Stimulated activated CD4-positive, alpha-beta T cell treated with anti-CD3 and anti-CD28 coated beads, Interleukin-4, amount 100 ng/mL, for 48 hours (primary cell): ENCODE measurements at places on chromosomes 2 and 18.

- DNase-seq, result no peak
These were observed 352.4 kb downstream of the ERBB4 start for GRCh38 chr2:212186166-212186565.

DNA sequence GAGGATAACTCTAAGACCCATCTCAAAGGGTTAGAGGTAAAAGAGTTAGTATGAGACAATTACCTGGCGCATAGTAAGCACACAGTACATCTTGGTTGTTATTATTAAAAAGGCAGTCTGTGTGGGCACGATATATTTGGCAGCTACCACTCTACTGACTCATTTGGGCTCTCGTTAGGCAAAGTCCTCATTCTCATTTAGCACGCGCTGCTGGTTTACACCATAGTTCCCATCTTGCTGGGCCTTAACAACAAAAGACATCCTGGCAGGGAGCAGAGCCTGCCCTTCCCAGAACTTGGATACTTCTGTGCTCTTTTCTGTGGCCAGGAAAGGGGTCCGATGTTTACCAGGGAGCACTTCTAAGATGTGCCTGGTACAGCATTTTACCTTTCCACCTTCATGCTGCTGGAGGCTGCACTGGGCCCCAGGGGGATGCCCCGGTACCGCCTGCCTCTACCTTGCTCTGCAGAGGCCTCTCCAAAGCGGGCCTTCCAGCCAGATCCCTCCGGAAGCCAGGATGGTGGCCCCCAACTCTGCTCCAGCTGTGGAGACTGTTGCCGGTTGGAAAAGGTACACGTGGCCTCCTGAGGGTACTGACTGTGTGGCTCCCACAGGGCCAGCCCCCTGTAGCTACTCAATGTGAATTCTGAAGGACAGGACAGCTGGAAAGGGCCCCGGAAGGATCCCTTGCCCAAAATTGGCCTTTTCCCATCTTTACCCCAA lies 15.0 kb downstream of the GLI2 start:
- no peak for DNase-seq

DNA sequence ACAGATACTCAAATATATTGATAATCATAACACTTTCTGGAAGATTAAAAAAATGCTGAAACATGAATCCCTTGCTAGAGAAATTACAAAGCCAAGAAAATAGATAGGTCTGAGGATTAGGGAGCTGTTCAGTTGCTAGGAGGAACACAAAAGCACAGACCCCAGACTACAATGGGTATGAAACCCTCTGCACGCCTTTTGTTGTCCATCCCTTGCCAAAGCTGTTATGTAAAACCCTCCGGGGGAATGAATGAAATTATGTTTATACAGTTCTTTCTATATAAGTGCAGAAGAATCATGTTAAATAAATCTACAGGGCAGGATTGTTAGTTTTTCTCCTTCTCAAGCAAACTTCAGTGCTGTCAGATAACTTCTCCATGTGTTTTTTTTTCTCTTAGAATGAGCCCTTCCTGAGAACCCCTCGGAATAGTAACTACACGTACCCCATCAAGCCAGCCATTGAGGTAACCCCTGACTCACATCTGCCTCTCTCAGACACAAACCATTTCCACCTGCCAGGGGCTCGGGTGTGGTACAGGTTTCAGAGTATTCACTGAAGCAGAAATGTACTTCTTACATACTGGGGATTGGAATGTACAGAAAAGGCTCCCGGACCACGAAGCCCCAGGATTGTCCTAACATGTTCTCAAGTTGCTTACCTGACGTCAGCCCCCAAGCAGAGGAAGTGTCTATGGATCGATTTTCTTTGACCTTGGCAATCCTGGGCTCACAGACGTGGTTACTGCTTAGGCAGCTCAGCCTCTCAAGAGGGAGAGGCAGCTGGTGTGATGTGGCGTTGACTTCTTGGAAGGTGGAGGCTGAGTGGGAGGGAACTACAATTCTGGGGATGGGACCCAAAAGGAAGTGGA lies 118.0 kb downstream of the PLB1 start:
- no peak for DNase-seq

GRCh38 chr18:24616653-24617052 lies 156.2 kb downstream of the HRH4 start:
- DNase-seq, result no peak

- DNase-seq, result no peak
These were observed 2.4 kb downstream of the FBXO11 start for GRCh38 chr2:47903781-47904490.

- DNase-seq, result no peak
These were observed 230.9 kb downstream of the LTBP1 start for GRCh38 chr2:33177627-33178026.

- DNase-seq, result no peak
These were observed 187.6 kb upstream of the HNMT start for GRCh38 chr2:137776697-137777096.

- DNase-seq, result no peak
These were observed 1104.2 kb downstream of the BCL11A start for GRCh38 chr2:59449274-59449673.

GRCh38 chr18:58871514-58872420 lies 7.1 kb downstream of the ZNF532 start:
- no peak for DNase-seq

GRCh38 chr2:61328707-61329251 lies 142.1 kb downstream of the USP34 start:
- DNase-seq, result no peak

- DNase-seq, result no peak
These were observed 263.7 kb downstream of the ETAA1 start for GRCh38 chr2:67660871-67661270.

GRCh38 chr2:165054652-165055051 lies 99.3 kb upstream of the SLC38A11 start:
- no peak for DNase-seq

GRCh38 chr2:102852867-102853266 lies 91.0 kb downstream of the TMEM182 start:
- no peak for DNase-seq

DNA sequence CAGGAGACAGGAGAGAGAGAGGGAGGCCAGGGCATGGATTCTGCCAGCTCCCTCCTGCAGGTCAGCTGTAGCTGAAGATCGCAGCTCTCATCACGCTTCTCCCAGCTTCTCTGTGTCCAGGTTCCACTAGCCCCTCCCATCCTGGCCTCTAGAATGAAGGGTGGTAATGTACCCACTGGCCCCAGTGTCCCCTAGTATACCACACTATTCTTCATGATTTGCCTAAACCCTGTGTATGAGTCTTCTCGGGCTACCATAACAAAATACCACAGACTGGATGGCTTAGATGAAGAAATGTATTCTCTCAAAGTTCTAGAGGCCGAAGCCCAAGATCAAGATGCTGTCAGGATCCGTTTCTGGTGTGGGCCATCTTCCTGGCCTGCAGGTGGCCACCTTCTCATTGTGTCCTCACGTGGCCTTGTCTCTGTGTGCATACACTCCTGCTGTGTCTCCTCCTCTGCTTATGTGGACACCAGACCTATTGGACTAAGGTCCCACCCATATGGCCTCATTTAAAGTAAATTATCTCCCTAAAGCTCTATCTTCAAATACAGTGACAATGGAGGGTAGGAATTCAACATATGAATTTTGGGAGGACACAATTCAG lies 77.3 kb downstream of the TNFRSF11A start:
- no peak for DNase-seq

GRCh38 chr2:126995621-126996377 lies 97.1 kb downstream of the TEX51 start:
- DNase-seq, result no peak

DNA sequence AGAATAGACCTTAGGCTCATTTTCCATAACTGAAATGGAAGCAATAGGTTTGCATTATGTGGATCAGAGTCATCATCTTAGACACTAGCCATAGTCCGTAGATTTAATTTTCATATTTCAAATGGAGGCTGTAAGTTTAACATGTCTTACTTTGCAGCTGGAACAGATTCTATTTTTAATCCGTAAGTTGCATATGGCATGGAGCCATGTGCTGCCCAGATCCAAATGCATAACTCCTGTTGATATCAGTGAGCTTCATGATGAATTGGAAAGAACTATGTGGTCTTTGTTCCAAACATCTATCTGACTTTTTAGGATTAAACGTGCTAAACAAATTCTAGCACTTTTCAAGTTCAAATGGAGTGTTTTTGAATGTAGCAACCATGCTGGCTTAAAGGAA lies 43.4 kb downstream of the MEIS1 start:
- DNase-seq, result no peak

DNA sequence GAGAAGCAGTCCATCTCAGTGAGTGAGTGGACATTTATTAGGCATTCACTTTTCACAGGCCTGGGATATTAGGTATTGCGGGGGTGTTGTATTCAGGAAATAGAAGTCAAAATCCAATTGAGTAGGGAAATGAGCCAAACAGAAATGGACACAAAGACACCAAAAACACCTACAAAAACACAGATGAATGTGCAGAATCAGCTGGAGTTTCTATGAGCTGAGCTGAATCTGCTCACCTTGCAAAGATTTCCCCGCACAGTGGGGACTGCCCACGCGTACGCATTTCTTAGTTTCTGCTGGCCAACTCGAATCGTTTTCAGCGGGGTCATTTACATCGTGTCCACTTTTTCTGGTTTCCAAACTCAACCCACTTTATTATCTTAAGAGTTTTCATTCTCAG lies 160.0 kb downstream of the BCL2 start:
- DNase-seq, result peak; percentile 56

DNA sequence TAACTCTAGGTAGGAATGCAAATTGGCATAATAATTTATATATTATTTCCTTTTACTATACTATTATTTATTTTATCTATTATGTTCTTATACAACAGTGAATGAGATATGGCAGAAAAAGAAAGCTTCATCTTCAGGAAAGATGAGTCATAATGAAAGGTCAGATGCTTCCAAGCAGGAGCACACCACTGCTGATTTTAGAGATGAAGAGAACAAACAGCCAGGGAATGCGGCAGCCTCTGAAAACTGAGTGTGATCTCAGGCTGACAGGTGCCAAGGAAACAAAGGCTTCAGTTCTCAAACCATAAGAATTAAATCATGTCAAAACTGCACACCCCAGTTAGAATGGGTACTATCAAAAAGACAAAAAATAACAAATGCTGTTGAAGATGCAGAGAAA lies 149.0 kb downstream of the CCDC178 start:
- DNase-seq, result no peak

DNA sequence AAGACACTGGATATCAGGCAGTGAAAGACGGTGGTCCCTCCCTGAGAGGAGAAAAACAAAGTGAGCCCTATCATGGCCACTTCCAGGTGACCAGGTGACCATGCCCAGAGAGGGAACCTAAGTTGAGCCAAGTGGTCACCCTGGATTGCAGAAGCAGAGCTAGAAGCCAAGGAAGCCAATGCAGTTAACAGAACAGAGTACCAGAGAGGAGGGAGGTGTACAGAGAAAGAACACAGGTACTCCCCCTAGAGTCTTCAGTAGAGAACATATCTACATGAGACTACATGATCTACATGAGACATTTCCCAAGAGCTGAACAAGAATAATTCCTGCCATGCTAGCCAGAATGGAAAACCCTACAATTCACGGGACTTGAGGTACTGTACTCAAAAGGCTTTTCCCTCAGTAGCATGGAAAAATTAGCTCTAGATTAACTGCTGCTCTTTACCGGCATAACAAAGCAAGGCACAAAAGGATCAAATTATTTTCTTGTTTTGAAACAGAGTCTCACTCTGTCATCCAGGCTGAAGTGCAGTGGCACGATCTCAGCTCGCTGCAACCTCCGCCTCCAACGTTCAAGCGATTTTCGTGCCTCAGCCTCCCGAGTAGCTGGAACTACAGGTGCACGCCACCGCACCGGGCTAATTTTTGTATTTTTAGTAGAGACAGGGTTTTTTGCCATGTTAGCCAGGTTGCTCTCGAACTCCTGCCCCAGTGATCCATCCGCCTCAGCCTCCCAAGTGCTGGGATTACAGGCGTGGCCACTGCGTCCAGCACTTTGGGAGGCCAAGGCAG lies 23.5 kb downstream of the ROCK2 start:
- no peak for DNase-seq

- DNase-seq, result no peak
These were observed 109.3 kb downstream of the MBP start for GRCh38 chr18:77023102-77023782.

DNA sequence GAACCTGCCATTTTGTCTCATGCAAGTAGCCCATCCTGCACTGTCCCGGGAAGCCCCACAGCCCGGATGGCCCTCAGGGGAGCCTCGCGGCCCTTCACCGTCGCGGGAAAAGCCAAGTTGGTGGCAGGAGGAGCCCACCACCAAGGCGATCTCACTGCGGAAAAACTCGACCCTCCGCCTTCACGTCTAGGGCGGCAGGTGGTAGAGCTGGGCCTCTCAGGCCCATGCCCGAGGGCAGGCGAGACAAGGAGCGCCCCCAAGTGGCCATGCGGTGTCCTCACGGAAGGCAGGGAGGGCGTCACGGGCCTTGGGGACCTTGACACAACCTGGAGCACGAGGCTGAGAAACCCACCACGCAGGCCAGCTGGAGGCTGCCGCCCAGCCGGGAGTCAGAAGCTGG lies 34.8 kb upstream of the SKA1 start:
- no peak for DNase-seq

DNA sequence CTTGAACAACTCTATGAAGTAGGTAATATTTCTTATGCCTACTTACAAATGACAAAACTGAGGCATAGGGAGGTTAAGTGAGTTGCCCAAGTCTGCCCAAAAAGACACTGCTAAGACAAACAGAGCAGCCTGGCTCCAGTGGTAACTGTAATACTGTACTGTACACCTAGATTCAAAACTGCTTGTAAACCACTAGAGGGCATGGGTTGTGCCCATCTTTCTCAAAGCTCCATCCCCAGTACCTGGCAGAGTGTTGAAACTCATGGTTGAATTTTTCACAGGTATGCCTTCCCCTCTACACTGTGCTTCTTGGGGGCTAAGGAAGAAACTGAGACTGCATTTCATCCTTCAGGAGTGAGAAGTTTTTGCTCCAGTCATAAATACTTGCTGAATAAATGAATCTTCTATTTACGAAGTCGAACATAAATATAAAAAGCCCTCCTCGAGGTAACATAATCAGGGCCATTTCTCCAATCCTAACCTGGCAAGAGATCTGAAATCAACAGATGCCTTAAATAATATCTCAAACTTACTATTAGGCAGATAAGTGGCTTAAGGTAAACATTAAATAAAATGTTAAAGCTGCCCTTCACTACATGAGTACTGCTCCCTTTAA lies 2.0 kb downstream of the PPP4R1 start:
- DNase-seq, result no peak

- DNase-seq, result no peak
These were observed 372.0 kb downstream of the CMPK2 start for GRCh38 chr2:6493669-6494068.

DNA sequence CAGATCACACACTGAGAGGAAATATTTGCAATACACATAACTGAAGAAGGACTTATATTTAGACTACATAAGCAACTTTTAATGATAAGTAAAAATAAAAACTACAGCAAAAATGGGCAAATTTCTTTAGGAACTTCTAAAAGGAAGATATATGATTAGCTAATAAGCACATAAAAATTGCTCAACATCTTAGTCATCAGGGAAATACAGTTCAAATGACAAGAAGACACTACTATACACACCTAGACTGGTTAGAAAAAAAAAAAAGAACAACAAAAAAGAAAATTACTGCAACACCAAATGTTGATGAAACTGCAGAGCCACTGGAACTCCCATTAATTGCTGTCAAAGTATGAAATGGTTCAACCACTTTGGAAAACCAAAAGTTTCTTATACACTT lies 1247.5 kb upstream of the ACVR2A start:
- DNase-seq, result no peak
